ENCODE measurements at places on chromosomes 3 and 15.

DNA sequence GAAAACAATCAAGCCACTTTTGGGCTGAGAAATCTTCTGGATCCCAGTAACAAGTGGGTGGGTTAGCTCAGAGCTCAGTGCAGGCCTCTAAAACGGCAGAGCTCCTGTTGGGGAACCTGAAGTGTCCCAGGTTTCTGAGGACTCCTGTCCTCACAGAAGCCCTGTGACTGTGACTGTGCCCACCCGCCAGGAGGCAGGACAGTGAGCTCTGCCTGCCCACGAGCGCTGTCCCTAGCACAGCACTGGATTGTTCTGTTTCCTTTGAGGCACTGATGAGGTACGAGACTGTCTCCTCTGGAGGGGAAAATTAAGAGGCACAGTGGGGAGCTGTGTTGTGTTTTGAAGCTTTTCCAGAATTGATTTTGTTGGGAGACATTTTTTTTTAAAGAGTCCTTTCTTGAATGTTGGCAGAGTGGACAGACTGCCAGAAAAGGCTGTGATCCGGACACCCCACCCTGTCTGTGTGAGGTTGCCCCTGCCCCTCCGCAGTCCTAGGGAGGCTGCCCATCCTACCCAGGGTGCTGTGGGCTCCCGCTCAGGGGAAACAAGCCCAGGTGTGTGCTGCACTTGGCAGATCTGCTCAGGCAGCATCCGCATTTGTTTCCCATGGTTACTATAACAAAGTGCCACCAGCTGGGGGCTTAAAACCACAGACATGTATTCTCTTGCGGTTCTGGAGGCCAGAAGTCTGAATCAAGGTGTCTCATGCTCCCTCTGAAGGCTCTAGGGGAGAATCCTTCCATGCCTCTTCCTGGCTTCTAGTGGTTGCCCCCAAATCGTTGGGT lies 66.6 kb upstream of the LARS2 start:
- no peak for DNase-seq

DNA sequence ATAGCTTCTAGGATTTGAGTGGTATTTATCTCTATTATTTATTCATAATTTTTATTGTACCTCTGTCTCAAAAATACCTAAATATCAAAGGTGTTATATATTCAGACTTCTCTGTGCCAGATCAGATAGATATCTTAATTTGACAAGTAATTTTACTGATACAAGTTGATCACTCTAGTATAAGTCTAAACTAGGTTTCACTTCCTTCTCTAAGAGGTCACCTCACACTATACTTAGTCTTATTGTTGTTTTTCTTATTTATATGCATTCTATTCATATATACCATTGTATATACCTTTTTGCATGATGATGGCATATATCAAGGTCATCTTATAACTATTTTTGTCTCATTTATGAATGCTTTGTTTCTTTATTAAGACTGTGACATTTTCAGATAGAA lies 26.4 kb upstream of the HGD start:
- DNase-seq: no peak

DNA sequence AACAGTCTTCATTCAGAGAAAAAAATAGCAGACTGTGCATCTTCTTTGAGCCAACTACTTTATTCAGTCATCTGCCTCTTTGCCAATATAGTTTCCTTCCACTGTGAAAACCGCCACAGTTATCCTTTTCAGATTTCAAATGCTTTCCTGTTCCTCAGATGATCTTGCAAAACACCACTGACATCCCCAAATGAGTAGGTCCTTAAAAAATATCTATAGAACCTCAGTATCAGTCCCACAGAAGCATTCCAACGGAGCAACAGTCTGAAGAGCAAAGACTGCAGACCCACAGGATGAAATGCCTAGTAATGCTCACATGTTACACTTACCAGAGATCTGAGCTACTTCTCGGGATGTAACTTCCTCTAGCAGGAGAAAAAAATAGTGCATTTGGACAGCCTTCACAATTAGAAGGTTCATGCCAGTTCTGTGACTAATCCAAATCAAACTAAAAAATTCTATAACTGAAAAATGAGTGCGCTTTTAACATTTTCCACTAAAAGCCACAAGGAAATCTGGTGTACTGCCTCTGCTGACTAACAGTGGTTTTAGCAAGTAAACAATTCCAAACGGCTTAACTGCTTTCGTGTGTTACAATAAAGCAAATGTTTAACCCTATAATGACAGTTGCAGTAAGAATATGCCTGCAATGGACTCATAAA lies at the start of gene ANKRD28:
Gene ANKRD28 (minus strand): TSS at position 338 of the 662 bp plus-strand sequence. CDS start 1,458 bp downstream, outside the sequence.
- DNase-seq: no peak

DNA sequence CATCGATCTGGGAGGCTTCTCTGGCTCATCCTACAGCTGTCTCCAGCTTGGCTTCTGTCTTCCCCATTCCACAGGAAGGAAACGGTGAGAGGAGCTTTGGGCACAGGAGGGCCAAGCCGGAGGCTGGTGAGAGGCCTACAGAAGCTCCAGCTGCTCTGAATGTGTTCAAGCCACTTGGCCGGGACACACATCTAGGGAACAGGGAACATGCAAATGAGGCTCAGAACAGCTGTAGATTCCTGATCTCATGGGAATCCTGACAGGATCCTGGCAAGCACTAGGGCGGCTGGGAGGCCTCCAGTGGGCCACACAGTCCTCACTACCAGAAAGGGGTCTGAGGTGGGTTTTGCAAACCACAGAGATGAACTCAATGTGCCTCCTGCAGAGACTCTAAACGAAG lies 13.7 kb downstream of the SEMA5B start:
- no peak for DNase-seq

DNA sequence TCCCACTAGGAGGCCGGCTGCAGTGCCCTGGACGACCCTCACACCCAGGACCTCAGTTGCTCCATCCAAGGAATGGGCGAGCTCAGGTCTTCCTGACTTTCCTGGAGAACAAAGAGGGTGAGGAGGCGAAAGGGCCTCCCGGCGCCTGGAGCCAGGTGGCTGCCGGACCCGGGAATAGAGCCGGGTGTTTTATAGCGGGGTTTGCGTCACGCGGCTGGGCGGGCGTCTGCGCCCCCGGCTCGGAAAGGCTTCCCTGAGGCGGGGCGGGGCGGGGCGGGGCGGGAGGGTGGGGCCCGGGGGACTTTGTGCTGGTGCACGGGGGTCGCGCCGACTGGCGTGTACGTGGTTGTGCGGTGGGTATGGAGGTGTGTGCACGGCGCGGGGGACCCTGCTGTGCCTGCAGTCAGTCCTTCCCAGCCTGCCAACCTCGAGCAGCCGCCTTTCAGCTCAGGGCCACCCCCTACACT lies 4.6 kb upstream of the PRKCD start:
- no peak for DNase-seq

GRCh38 chr3:112405845-112406244 lies 72.9 kb downstream of the CD200 start:
- peak; percentile 17 for DNase-seq

DNA sequence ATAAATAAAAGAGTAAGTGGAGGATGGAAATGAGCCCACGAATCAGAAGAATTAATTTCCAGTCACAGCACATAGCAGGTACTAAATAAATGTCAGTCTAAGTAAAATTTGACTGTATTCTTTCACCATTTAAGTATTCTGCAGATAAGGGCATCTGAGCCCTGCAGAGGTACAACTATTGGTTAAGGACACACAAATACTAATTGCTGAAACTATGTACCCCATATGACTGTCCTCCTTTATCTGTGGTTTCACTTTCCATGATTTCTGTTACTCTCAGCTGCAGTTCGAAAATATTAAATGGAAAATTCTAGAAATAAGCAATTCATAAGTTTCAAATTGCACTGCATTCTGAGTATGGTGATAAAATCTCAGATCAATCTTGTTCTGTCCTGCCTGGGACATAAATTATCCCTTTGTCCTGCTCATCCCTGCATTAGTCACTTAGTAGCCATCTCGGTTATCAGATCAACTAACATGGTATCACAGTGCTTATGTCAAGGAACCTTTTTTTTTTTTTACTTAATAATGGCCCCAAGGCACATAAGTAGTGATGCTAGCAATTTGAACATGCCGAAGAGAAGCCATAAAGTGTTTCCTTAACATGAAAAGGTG lies 95.1 kb downstream of the LSAMP start:
- no peak for DNase-seq

GRCh38 chr15:43792761-43793476 lies 799 bp downstream of the SERF2 start:
- peak; percentile 34 for DNase-seq

- no peak for DNase-seq
Measured at GRCh38 chr3:13615019-13615528, 66.1 kb downstream of the FBLN2 start.

- DNase-seq: no peak
Measured at GRCh38 chr15:69469467-69470201, 17.0 kb downstream of the RPLP1 start.

- no peak for DNase-seq
Measured at GRCh38 chr15:80560601-80561400, 134.3 kb upstream of the ABHD17C start.

GRCh38 chr3:141680620-141681389 lies 57.3 kb upstream of the RNF7 start:
- no peak for DNase-seq

DNA sequence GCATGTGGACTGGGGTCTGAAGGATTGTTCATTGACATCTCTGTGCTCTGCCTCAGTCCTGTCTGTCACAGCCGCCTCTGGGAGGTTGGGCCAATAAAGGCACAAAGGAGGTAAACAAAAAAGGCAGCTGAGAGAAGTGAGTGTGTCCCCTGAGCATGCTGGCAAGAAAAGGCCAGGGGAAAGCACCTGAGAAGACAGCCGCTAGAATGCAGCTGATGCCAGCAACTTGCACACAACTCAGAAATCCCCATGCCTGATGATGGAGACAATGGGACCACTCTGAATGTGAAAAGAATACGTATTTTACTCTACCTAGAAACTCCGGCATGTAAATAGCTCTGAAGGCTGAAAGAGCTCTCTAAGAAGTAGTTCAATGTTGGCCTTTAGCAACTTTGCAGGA lies 118.7 kb downstream of the KCNH8 start:
- DNase-seq: no peak

DNA sequence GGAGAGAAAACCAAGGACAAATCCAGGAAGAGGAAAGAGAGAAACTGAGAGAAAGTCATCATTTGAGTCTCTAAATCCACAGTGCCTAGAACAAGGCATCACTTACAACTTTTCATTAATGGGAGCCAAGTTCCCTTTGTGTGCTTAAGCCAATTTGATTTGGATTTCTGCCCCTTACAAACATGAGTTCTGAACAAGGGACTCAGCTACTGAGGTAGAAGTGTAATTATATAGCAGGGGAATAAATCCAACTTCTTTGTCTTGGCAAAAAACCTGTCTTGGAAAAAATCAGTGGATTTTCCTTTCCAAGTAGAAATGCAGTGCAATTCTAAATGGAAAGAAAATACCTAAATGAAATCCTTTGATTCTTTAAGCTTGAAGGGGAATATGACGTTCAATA lies 307.2 kb upstream of the CNTN3 start:
- no peak for DNase-seq

GRCh38 chr3:31999907-32000439 lies 18.4 kb downstream of the ZNF860 start:
- DNase-seq: no peak

- DNase-seq: no peak
Measured at GRCh38 chr3:155791190-155791589, 14.9 kb downstream of the C3orf33 start.

GRCh38 chr3:15279671-15280402 lies 52.5 kb downstream of the SH3BP5 start:
- no peak for DNase-seq

DNA sequence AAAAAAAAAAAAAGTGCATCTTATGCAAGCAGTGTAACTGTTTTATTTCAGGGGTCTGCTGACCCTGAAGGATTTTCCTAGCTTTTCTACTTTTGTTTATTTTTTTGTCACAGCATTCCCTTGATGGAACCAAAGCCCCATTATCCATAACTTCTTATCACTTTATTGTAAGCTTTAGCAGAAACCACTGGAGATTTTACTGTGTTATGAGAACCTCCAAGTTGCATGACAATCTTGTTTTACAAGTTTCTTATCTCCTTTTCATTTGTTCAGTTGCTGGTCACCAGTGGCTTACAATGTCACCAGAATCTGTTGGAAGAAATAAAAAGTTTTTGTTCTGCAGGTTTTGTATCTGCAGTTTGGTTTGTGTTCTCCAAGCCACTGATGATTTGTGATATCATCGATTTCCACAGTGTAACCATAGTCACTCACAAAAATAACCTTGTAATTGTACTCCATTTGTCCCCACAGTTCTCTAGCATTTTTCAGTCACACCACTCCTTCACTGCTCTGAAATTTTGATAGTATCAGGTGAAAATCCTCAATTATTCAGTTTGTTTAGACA lies 660.0 kb downstream of the RBMS3 start:
- no peak for DNase-seq

- no peak for DNase-seq
Measured at GRCh38 chr3:71905426-71905825, 120.5 kb upstream of the PROK2 start.

- DNase-seq: no peak
Measured at GRCh38 chr3:172244011-172244410, 204.2 kb downstream of the GHSR start.

GRCh38 chr3:153555919-153556318 lies 393.9 kb downstream of the RAP2B start:
- DNase-seq: no peak

GRCh38 chr15:51579012-51579411 lies 43.6 kb downstream of the DMXL2 start:
- DNase-seq: no peak

- peak; percentile 23 for DNase-seq
Measured at GRCh38 chr3:69012800-69013252, 658 bp downstream of the EOGT start.

- no peak for DNase-seq
Measured at GRCh38 chr15:98872774-98873173, 134.8 kb downstream of the PGPEP1L start.

- no peak for DNase-seq
Measured at GRCh38 chr3:174010907-174011306, 613.4 kb downstream of the NLGN1 start.

DNA sequence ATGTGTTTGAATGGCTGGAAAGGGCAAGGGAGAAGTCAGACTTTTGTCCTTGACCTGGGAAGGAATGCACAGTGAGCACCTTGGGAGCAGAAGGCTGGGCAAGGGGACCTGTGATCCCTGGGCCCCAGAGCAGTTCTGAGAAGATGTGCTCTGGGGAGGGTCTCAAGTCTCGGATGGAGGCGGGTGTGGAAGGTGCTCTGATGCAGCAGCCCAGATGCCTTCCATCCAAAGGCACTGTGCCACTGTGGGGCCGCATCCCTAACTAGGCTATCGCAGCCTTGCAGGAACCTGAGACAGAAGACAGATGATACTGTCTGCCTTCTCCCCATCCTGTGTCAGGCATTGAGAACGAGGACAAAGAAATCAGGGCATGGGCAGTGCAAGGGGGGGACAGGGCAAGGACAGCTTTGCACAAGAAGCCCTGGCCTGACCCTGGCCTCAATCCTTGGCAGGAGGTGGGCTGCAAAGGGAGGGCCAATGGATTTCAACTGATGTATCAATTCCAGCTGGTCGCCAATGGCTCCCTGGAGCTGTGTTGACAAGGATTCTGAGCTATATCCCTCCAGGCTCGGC lies 14.6 kb upstream of the PRKCD start:
- no peak for DNase-seq

Data from activated CD4-positive, alpha-beta T cell treated with anti-CD3 and anti-CD28 coated beads for 4 hours (primary cell).